ENCODE measurements at places on chromosomes 16 and 17.
A peak's percentile ranks its signal among the peaks of the same experiment; 100 is the strongest.

GRCh38 chr17:14334276-14334840 is 33.5 kb downstream of the HS3ST3B1 start:
- no peak for DNase-seq

- no peak for DNase-seq
Measured at GRCh38 chr16:84464116-84464515, 40.3 kb downstream of the MEAK7 start.

DNA sequence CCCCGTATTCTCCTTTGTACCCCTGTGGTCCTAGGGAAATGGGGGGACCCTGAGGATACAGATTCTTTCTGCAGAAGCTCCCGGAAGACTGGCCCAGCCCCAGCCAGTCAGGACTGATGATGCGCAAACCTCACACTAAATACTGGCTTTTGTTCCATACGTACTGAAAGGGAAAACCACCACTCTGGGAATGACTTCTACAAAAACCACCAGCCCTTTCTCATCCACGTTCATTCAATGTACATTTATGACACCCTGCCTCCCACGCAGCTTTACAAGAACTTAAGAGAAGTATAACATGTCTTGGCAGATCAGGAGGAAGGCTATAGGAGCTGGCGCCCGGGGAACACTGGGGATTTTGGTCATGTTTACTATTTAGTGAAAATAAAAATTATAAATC is 70.6 kb downstream of the MARCHF10 start:
- peak; percentile 52 for DNase-seq

DNA sequence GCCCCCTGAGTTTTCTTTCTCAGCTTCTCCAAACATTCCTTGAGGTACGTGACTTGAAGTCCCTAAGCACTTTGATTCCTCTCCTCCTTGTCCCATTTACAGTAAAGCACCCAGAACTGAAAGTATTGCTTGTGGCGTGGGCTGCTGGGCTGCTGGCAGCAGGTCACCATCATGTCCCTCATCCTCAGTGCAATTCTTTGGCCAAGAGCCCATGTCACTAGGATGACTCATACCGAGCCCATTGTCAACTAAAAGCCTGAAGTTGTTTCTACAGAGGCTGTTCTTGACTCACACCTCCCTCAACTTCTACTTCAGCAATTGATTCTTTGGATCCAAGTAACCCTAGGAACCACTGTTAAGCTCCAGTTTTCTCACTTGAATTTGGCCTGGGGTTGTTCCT is 54.3 kb downstream of the KPNA2 start:
- DNase-seq, result peak; percentile 35

DNA sequence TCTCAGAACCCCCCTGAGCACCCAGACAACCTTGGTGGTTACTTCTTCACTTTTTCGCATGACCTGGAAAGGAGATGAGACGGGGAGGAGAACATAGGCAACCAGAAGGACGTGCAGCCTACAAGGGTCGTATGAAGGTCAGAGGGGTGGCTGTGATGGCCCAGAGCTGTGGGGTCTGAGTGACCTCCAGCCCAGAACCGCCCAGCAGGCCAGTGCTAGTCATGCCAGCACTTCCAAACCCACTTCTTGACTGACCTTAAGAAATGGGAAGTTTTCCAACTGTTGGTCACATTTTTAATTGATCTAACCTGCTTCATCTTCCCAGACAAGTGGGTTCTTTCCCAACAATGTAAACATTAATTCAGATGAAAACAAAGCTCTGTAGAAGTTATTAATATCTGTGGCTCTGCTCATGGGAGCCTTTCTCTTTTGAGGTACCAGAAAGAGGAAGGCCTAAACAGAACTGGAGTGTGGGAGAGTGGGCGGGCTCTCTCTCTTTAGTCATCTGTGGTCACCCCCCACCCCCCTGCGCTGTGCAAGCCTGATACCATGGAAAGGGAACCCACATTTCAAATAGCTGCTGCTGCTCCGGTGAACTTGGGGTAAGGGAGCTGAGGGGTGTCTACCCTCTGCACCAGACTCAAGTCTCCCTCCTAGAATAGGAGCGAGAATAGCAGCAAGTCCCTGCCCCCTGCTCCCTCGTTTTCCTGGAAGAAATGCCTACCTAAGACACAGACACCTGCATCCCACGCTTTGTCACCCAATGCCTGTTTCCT is 101.6 kb downstream of the RAB11FIP4 start:
- peak; percentile 86 for DNase-seq

- no peak for DNase-seq
Measured at GRCh38 chr16:28872952-28873351, 5.3 kb upstream of the ATP2A1 start.

GRCh38 chr17:79850571-79851460 is 11.6 kb upstream of the CBX4 start:
- DNase-seq, result no peak

DNA sequence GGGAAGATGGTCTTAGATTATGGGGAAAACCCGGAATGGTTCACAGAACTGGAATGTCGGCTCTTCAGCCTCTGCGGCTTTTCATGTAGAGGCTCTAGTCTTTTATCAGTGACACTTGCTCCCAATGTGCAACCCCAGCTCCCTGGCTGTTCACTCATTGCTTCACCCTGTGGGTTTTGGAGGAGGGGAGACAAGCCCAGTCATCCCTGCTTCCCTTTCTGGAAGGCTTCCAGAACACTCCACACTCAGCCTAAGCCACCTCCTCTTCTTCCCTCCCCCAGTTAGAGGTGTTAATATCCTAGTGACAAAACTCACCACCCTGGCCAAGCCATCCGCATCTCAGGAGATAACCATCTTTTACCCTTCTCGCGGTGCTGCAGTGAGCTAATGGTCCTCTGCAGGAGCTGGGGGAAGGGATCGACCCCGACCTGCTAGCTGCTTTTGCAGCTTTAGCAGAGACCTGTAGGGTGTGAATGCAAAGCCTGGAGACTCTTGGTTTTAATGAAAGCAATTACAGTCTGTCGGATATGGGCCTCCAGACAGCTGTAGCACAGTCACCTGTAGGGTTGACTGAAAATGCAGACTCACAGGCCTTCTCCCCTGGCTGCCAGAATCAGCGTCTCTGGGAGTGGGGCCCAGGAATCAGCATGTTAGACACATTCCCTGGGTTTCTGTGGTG is 24.3 kb upstream of the LASP1NB start:
- DNase-seq, result no peak

- no peak for DNase-seq
Measured at GRCh38 chr16:51166541-51166940, 15.5 kb upstream of the SALL1 start.

GRCh38 chr16:87722590-87723225 is 43.1 kb downstream of the KLHDC4 start:
- DNase-seq, result no peak

DNA sequence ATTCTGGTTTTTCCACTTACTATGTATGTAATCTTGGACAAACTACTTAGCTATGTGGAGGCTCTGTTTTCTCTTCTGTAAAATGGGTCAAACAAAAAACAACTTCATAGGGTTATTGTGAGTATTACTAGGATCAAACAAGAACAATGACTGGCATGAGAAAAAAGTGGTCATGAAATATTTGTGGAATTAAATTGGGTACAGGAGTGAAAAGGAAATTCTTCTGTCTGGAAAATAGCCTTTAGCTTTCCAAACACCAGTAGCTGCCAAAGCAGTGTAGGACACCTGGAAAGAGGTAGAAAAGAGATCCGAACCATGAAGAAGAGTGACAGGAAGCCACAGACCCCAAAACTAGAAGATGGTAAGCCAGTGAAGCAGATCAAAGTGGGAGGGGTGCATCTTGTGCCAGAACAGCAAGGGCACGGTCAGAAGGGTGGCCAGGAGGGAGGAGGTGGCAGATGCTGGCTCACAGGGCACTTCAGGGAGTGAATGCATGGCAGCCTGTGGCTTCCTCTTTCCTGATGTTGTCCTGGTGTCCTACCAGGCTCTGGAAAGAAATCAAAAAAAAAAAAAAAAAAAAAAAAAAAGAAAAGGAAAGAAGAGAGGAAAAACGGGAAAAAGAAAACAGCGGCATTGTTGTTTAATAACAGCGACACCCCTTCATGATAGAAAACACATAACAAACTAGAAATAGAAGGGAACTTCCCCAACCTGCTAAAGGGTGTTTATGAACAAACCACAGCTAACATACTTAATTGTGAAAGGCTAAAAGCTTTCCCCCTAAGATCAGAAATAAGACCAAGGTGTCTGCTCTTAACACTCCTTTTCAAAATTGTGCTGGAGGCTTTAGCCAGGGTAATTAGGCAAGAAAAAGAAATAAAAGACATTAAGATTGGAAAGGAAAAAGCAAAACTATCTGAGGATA is 67.9 kb downstream of the PCTP start:
- DNase-seq, result no peak

DNA sequence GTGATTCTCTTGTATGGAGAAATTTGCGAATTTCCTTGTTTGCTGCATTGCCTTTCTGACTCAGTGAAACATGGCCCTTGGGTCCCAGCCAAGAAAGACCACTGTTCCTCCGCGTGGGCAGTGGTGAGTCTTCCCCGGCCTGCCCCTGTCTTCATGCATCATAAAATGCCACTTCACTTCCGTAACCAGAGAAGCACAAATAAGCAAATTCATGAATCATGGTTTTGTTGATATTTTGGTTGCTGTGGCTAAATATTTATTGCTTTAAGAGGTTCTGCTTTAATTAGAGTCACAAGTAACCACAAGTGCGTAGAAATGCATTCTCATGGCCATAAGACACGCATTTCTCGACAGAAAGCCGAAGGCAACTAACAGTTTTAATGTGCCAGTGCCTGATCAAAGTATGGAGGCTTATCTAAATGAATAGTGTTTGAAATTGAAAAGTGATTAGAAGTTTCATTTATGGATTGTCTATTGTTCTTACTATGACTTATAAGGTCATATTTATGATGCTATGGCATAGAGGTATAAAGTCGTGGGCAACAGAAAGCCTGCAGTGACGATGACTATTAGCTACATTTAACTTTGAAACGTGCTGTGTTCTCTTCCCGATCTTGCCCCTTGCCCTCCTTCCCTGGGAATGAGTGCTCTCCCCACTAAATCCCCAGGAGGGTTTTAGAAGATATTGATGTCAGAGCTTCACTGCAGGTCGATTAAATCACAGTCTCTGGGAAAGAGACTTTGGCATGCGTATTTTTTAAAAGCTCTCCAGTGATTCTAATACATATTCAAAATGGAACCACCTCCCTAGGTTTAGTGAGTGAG is 76.0 kb downstream of the WIPI1 start:
- DNase-seq, result peak; percentile 27

GRCh38 chr17:83018658-83019193 is 60.7 kb upstream of the METRNL start:
- DNase-seq, result no peak

GRCh38 chr17:83110735-83111134 is 31.3 kb downstream of the METRNL start:
- no peak for DNase-seq

DNA sequence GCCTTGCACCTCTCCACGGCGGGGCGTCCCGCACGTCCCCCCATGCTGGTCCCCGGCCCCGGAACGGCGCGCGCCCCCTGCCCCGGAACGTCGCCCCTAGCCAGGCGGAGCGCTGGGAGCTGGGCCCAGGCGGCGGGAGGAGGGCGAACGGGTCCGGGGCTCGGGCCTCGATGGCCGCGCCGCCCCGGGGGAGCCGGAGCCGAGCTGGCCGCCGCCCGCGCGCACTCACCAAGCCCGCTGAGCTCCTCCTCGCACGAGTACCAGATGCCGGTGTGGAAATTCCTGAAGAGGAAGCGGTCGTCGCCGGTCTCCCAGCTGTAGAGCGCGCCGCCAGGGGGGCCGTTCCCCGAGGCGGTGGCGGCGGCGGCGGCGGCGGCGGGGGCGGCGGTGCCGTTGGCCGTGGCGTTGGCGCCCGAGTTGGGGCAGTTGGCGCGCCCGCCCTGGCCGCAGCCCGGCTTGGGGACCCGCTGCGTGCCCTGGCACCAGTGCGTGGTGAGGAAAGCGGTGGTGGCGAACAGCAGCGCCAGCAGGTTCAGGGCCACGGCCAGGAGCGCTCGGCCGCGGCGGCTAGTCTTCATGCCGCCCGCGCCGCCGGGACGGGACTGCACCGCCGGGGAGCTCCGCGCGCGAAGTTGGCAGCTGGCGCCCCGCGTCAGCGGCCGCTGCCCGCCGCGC is 530 bp downstream of the GSG1L start:
- no peak for DNase-seq

- DNase-seq, result no peak
Measured at GRCh38 chr16:77383606-77384187, 51.1 kb downstream of the ADAMTS18 start.

- peak; percentile 51 for DNase-seq
Measured at GRCh38 chr17:49209061-49209571, 1.3 kb downstream of the GNGT2 start.

- no peak for DNase-seq
Measured at GRCh38 chr16:50584033-50584722, 36.0 kb downstream of the NKD1 start.

DNA sequence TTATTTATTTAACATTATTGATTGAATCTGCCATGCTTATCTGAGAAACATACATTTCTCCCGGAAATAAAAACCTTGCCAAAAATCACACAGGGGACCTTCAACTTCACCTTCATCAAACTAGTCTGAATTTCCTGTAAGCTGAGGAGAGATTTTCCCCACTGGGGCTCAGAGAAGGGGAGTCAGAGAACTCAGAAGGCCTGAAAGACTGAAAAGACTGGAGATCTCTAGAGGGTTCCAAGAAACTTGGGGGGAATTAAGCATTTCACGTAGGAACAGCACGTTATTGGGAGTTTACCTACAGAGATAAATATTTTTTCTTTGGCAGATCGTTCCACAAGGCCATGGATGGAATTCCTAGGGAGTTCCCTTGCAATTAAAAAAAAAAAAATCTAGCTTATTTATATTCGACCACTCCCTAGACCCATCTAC is 528 bp upstream of the NOL11 start:
- peak; percentile 29 for DNase-seq

DNA sequence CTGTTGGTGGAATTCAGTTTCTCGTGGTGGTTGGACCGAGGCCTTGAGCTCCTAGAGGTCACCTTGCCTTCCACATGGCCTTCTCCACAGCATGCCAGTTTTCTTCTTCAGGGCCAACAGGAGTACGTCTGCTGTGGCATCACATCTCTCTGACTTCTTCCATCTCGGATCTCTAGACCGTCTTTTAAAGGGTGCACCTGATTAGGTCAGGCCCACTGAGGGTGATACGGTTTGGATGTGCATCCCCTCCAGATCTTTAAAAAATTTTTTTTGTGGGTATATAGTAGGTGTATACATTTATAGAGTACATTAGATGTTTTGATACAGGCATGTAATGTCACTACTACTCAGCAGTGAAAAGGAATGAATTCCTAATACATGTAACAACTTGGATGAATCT is 58.3 kb upstream of the BRD7 start:
- no peak for DNase-seq

DNA sequence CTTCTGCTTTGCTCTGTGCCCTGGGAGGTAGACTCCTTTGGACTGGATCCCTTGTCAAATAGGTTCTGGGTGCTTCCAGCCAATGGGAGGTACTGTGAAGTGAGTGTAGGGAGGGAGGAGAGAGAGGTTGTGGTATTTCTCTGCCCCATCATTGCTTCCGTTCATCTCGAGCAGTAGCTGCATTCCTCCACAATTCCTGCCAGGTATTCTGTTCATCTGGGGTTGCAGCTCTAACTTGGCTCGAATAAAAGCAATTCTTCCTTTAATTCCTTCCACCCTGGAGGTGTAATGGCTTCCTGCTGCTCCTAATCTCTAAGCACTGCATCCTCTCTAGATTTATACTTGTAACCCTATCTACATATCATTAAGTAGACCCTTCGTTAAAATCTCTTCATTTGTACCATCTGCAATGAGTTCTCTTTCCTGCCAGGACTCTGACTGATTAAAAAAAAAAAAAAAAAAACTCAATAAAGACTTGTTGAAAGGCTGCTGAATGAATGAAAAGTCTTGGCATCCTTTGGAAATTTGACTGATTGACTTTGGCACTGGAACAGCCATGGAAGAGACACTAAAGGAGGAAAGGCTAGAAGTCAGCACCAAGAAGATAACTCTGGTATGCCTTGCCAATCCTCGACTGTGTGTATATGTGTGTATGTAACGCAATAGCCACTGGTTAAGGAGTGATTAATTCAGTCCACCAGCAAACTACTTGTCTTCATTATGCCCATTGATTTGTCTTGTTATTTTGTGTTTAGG is 616.9 kb upstream of the SOX9 start:
- DNase-seq, result no peak
